ENCODE measurements at places on chromosomes 1 and 21.

- DNase-seq: no peak
Measured at GRCh38 chr1:50148142-50148923, 39.6 kb downstream of the ELAVL4 start.

DNA sequence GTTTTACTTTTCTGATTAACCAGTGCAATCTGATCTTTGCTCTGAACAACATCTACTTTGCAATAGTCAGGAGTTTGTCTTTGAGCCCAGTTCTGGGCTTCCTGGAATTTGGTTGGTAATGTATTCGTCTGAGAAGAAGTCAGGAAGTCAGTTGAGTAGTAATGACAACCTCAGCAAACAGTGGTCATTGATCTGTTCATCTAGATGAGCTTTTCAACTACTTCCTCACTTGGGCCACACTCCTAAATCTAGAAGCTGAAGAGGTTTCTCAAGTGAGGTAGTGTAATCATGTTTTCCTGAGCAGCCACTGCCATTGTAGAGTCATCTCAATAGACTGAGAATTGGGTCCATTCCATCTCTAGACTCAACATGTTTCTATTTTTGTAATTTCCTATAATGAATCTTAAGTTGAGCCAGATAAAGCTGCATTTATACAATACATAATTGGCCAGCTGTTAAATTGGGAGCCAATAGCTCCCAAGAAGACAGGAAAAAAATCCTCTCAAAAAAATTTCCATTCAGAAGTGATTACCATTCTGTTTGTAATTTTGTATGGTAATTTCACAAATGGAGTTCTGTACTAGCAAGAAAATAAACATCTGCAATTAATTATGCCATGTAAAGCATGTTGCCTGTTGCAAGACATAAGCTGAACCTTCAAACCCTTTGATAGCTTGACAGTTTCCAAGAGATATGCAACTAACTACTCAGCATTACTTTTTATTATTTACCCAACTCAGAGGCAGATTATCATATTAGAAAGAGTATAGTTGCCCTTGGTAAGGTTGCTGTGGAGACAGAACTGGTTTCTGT, 49.6 kb downstream of the WDR64 start:
- no peak for DNase-seq

- DNase-seq: no peak
Measured at GRCh38 chr1:2563205-2563604, 7.0 kb downstream of the TNFRSF14 start.

GRCh38 chr1:46442317-46443161, 47.1 kb upstream of the DMBX1 start:
- peak; percentile 70 for DNase-seq

GRCh38 chr1:38973659-38974437, 17.2 kb upstream of the AKIRIN1 start:
- DNase-seq: no peak

DNA sequence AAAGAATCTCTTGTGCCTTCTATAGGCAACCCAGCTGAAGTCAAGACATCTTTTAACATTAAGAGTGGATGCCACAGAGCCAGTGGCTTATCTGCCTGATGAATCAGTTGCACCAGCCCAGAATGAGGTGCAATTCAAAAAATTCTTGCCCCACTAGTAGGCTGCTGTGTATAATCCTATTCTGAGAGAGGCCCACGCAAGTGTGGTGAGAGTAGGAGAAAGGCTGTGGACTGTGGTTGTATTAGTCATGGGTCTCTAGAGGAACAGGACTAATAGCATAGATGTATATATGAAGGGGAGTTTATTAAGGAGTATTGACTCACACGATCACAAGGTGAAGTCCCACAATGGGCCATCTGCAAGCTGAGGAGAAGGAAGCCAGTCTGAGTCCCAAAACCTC, 216.4 kb downstream of the LTN1 start:
- DNase-seq: no peak

GRCh38 chr1:233482388-233482787, 131.5 kb upstream of the KCNK1 start:
- DNase-seq: no peak

GRCh38 chr1:210598135-210598652, 269.5 kb downstream of the HHAT start:
- DNase-seq: no peak

DNA sequence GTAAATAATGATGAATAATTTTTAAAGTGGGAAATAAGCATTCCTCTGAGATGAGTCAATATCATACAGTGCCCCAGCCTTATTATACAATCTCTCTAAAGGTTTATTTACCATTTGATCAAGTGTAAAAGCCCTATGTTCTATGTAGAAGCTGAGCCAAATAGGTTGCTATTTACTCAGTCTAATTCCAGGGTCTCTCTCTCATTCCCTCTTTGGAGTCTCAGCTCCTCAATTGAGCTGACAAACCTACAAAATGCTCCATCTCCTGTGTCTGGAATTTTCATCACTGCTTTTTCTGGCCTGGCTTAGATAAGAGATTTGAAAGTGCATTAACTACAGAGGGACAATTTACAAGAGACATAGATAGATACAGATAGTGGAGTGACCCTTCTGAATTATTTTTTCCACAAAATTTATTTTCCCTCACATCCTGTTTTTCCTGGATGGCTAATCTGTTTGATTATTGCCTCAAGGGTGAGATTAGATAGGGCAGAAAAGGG, 24.8 kb upstream of the USH2A start:
- DNase-seq: no peak

- no peak for DNase-seq
Measured at GRCh38 chr1:85375493-85375892, 89.5 kb downstream of the DDAH1 start.

DNA sequence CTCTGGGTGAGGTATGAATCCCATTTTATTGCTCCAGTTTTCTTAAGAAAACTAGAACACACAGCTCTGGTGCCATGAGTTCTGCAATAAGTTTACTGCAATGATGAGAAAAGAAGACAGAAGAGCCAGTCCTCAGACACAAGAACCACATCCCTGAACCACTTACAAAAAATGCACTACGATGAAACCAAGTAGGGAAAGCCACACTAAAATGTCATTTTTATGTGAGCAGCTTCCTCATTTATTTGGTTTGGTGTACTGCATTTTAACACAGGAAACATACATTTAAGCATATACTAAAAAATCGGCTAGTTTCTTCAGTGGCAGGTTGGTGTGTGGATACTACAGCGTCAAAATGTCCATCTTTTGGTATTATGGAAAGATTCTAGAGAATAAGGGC, 95.9 kb downstream of the PTPN14 start:
- DNase-seq: no peak

GRCh38 chr1:220326578-220326977, 54.3 kb upstream of the RAB3GAP2 start:
- no peak for DNase-seq

GRCh38 chr1:60950224-60951063, 131.9 kb upstream of the NFIA start:
- no peak for DNase-seq

Measured in NCI-H1417 (cell line).